HT1080 (cell line): ENCODE measurements at places on chromosomes 1 and 21. TPM values are rescaled to one million over a fixed set of nuclear protein-coding genes. Genes with fewer than 3 reads are reported as not detected.

DNA sequence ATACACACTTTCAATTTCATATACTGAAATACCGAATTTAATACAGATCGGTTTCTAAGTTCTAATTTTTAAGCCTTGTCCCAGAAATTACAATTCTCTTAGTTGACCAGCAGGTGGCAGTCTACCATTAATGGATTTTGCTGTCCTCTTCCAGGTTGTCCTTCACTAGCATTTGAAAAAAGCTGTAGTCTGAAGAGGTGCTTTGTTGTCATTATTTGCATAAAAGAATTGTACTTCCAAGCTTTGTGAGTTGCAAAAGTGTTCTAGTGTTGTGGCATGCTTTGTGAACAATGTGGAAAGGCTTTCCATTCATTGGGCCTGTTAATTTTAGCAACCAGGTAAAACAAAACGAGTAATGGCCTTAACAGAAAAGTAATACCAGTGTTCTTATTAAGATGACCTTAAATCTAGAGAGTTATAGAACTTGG is 193.6 kb downstream of the RPS6KC1 start:
- peak; percentile 11 for DNase-seq

DNA sequence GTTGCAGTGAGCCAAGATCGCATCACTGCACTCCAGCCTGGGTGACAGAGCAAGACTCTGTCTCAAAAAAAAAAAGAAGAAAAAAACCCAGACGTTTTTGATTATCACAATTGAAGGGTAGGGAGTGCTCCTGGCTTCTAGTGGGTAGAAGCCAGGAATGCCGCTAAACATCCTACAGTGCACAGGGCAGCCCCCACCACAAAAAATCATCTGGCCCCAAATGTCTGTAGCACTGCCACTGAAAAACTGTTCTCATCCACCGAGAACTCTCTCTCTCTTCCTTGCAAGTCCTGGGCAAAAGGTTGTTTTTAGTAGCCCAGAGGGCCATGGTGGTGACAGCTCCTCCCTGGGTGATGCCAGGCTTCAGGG is 35.6 kb upstream of the GPR157 start:
- no peak for DNase-seq

DNA sequence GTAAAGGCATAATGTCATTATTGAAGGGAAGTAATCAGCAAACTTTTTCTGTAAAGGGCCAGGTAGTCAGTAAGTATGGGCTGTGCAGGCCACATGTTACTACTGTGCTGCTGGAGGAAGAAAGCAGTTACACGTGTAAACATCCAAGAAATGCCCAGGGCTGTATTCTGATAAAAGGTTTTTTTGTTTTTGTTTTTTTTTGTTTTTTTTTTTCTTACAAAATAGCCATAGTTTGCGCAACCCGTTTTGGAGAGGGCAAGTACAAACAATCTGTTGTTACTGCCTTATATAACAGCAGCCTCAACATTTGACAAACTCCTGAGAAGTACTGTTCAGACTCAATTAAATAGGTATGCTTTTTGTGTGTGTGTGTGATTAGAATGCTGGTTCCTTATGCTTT is 26.7 kb upstream of the MTMR11 start:
- no peak for DNase-seq

GRCh38 chr1:61253059-61253735 is 170.8 kb downstream of the NFIA start:
- peak; percentile 42 for DNase-seq

Gene PRDM16
- total RNA-seq = 0.20 TPM in 1 of 2 replicates, not detected in the other

Gene HP1BP3
- 128 and 151 TPM in 2 replicates for total RNA-seq

Gene COA6
- total RNA-seq = 88.6 and 101 TPM in 2 replicates
